ENCODE measurements at places on chromosomes 16 and 17. TPM values are rescaled to one million over a fixed set of nuclear protein-coding genes. Genes with fewer than 3 reads are reported as not detected.
A peak's percentile ranks its signal among the peaks of the same experiment; 100 is the strongest.

Gene PLSCR3
- total RNA-seq, result 75.5 TPM

DNA sequence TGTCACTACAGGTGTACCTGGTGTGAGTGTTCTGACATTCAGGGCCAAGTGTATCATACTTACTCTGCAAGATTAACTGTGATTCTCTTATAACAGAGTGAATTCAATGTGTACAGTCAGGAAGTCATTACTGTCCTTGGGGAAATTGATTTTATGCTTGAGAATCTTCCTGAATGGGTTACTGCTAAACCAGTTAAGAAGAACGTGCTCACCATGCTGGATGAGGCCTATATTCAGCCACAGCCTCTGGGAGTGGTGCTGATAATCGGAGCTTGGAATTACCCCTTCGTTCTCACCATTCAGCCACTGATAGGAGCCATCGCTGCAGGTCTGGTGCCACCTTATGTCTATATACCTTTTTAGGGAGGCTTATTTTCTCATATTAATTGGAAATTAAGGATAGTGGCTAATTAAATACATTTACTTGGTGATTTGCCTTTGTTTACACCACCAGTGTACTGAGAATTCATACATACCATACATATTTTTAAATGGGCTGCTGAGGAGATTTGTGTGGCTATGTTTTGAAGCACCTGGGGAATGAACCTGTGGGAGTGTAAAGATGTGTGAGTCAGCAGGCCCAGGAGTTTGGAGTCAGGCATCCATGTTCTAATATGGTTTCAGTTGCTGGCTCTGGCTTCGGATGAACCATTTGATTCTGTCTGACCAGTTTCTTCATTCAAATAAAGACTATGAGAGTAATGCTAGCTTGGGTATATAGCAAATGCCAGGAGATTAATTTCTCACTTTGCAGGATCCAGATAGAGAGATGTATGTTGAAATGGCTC lies 3.1 kb downstream of the ALDH3A2 start:
- H3K4me3 ChIP-seq, result no peak overlapping the region
- peaks cover 28% of the 10 kb centered on the region for H3K4me1 ChIP-seq
- H3K27me3 ChIP-seq, result no peaks in the 10 kb centered on the region
- H3K36me3 ChIP-seq, result peaks cover 19% of the 10 kb centered on the region
- H3K27ac ChIP-seq, result no peak overlapping the region
- no peak for DNase-seq

- H3K4me1 ChIP-seq, result peaks cover 10% of the 10 kb centered on the region
- peaks cover 32% of the 10 kb centered on the region for H3K27me3 ChIP-seq
- DNase-seq, result peak; percentile 93
- H3K27ac ChIP-seq, result peak overlapping the region; percentile 76
- peak overlapping the region; percentile 84 for H3K4me3 ChIP-seq
- H3K36me3 ChIP-seq, result no peaks in the 10 kb centered on the region
These were observed 922 bp upstream of the SLC2A4 start for GRCh38 chr17:7280519-7281073.

DNA sequence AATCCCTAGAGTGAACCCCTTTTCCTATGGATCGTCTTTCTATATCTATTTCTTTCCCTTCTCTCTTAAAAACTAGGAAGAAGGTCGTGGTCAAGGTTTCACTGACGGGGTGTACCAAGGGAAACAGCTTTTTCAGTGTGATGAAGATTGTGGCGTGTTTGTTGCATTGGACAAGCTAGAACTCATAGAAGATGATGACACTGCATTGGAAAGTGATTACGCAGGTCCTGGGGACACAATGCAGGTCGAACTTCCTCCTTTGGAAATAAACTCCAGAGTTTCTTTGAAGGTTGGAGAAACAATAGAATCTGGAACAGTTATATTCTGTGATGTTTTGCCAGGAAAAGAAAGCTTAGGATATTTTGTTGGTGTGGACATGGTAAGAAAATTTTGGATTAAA lies 9.6 kb downstream of the CYLD start:
- H3K4me1 ChIP-seq, result peaks cover 52% of the 10 kb centered on the region
- peaks cover 54% of the 10 kb centered on the region for H3K36me3 ChIP-seq
- no peak for DNase-seq
- H3K4me3 ChIP-seq, result peak overlapping the region; percentile 52
- no peaks in the 10 kb centered on the region for H3K27me3 ChIP-seq

Data from activated CD4-positive, alpha-beta T cell treated with anti-CD3 and anti-CD28 coated beads, Interleukin-2, amount 10 ng/mL, durations not matched to agents 24 days and 14 days (primary cell).